ENCODE measurements at places on chromosomes 11 and 22. TPM values are rescaled to one million over a fixed set of nuclear protein-coding genes. Genes with fewer than 3 reads are reported as not detected.
A peak's percentile ranks its signal among the peaks of the same experiment; 100 is the strongest.

The ZP1 gene
- not detected for total RNA-seq

The TMEM121B gene
- total RNA-seq, result 0.49 TPM

The VEGFB gene
- 28.5 TPM for total RNA-seq

- no peak for DNase-seq
Observed at GRCh38 chr11:85276332-85276731, 350.8 kb downstream of the DLG2 start.

The DEUP1 gene
- 0.41 TPM for total RNA-seq

DNA sequence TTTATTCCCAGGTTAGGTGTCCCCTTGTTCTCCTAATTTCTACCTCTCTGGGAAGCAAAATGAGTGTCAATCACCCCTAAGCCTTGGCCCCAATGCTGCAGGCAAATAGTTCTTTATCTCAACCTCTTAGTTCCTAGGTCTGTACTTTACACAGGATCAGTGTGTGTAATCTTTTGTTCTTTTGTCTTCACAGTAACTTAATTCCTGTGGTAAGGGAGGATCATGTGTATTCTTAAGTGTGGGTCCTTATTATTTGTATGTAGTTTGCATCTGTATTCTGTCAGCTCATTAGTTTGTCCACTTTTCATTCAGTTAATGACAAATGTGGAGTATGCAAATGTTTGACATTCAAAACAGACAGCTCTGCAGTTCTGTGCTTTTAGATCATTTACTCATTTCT is 166.7 kb downstream of the FAT3 start:
- DNase-seq, result no peak

The CDCA5 gene
- total RNA-seq, result 0.77 TPM

GRCh38 chr11:69489031-69489745 is 7.7 kb downstream of the LINC01488 start:
- DNase-seq, result no peak

- DNase-seq, result no peak
Observed at GRCh38 chr11:111466615-111467014, 45.6 kb downstream of the BTG4 start.

DNA sequence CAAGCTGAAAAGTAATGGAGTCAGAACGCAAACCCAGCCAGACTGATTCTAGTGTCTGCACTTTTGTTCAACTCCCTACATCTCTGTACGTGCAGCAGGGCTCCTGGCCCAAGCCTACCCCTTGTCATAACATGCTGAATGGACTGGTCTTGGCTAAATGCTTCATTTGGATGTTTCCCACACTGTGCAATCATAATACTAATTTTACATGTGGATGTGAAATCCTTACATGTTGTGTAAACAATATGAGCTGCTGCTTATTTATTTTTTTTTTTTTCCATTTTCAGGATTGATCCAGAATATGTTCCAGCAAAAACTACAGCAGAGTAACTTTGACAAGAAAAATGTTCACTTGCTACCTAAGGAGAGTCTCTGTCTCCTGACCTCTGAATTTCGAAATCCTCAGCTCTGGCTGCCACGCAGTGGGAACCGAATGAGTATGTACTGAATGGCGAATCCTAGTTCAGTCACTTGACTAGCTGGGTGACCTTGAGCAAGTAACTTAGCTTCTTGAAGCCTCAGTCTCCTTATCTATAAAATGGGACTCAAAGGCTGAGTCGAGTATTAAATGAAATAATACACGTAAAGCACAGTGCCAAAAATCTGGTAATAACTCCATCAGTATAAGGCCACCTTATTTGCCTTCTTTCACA is 133.4 kb downstream of the EHF start:
- no peak for DNase-seq

The PRODH gene
- total RNA-seq, result 3.7 TPM

The NLRP10 gene
- not detected for total RNA-seq

DNA sequence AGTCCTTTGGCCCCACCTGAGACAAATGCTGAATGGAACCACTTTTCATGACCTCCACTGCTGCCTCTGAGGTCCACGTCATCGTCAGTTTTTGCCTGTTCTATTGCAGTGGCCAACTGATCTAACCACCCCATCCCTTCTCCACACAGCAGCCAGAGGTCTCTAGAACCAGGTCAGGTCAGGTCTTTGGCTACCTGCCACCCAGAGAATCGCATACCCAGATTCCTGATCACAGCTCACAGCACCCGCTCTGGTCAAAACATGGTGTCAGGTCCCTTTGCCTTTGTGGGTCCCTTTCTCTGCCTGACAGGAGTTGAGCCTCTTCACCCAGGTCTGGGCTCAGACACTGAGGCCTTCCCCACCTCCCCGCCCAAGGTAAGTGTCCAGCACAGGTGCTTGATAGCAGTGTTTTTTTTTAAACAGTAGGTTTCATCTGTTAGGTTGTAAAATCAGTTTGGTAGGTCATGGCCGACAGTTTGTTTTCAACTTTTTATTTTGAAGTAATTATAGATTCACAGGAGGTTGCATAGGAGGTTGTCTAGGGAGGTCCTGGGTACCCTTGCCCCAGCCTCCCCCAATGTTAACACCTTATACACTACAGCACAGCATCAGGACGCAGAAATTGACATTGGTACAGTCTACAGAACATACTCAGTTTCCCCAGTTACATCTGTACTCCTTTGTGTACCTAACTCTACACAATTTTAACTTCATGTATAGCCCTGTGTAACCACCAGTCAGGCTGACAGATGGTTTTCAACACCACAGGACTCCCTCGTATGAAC is 6.9 kb downstream of the C22orf39 start:
- no peak for DNase-seq

- peak; percentile 80 for DNase-seq
Observed at GRCh38 chr11:121023848-121024751, at the start of gene TBCEL. Gene TBCEL, plus strand, starts transcription at chr11:121024102. Its CDS starts 21,589 bp downstream, at chr11:121045691.

The SYNGR1 gene
- 57.9 TPM for total RNA-seq

DNA sequence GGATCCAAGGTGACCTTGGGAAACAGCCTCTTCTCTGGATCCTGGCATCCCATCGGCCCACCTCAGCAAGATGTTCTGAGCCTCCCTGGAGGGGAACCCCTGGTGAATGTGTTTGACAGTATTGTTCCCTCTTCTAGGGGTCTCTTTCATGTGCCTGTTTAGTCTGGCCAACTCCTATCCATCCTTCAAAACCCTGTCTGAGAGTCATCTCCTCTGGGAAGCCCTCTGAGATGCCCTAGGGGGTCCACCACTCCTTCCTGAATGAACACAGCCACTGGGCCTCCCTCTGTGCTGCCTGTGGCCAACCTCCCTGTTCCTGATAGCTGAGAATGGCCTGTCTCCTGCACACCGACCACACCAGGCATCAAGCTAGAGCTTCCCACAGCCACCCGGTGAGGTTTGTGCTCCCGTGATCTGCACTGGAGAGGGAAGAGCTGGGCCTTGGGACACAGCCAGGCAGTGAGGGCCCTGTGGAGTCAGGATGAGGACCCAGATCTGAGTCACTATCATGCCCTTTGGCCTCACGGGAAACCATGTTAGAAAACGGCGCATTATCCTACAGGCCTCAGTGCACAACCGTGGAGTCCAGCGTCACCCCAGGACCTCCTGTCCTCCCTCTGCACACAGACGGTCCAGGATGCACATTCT is 8.8 kb downstream of the WNT7B start:
- no peak for DNase-seq

DNA sequence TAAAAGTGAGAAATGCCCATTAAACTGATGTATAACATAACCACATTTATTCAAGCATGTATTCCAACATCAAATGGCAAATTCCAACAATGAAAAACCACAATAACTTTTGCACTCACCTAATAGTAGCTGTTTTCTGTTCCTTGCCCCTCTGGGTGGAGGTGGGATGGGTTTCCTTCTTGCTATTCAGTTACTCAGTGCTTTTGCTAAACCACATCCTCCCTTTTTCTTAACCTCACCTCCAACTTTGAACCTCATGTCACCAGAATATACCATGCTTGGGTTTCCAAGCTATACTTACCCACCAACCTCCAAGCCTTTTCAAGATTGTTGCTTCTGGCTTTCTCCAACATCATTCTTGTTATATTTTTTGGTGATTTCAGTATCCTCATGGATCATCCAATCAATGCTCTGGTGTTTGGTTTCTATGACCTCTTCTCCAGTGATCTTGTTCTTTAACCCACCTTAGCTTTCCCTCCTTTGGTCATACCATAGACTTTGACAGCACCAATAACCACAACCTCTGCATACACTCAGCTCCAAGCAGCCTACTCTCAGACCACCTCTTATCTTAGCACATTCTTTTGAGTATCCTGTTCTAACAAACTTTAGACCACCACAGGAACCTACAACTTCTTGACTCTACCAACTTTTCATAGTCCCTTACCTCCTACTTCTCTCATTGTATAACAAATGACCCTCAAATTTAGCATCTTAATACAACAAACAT is 3.2 kb upstream of the CCDC15 start:
- no peak for DNase-seq

The OR51B2 gene
- 0.82 TPM for total RNA-seq

The ABCC8 gene
- total RNA-seq, result not detected

DNA sequence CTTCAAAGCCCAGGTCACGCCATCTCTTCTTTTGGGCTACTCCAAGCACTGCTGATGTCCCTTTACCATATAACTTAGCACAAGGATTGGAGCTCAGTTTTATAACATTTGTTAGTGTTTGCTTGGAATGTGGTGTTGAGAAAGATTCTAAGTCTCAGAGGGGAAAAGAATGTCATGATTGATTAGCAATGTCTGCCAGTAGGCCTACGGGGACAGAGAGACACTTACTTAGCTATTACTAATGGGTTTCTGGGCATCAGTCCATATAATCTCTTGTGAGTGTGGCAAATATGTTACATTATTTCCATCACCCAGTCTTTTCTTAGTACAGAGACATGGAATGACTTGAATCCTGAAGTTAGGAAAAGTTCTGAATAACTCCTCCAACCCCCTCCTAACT is 75.4 kb upstream of the FSHB start:
- no peak for DNase-seq

DNA sequence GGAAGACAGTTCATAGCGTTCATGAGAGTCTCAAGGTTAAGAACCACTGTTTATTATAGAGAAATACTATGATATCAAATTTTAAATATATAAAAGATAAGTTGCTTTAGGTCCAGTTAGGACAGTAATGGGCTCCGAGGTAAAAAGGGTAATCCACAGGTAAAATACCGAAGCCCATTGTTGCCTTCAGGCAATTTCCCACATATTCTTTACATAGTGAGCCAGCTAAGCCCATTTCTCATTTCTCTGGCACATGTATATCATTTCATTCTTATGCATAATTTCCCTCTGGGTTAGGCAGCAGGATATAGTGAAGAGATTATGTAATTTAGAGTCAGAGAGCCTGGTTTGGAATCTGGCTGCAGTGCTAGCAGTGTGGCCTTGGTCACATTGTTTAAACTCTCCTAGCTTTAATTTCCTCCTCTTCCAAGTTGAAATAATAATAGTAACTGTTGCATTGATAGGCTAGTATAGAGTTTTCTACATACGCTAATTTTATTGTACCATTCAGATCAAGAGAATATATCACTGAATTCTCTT is 7.6 kb upstream of the POU2AF1 start:
- no peak for DNase-seq

The CCDC73 gene
- total RNA-seq, result not detected

GRCh38 chr22:28604966-28605761 is 74.5 kb downstream of the TTC28 start:
- no peak for DNase-seq

- DNase-seq, result no peak
Observed at GRCh38 chr11:36775130-36775529, 177.1 kb upstream of the RAG2 start.

The TMEM126A gene
- 7.9 TPM for total RNA-seq

- DNase-seq, result peak; percentile 91
Observed at GRCh38 chr11:118929501-118930093, 3.9 kb upstream of the BCL9L start.

- DNase-seq, result no peak
Observed at GRCh38 chr22:32600147-32600546, 125.5 kb downstream of the FBXO7 start.

- DNase-seq, result peak; percentile 76
Observed at GRCh38 chr11:120547811-120548681, 36.5 kb downstream of the GRIK4 start.

DNA sequence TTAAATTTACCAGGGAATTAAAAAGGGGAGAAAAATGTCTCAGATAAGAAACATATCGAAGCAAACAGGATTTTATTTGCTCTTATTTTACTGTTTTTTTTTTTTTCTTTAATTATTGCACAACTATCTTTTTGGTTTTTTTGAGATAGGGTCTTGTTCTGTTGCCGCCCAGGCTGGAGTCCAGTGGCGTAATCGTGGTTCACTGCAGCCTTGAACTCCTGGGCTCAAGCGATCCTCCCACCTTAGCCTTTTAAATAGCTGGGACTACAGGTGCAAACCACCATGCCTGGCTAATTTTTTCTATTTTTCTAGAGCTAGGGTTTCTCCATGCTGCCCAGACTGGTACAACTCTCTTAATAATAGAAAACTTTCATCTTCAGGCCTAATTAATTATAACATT is 32.5 kb downstream of the DRG1 start:
- no peak for DNase-seq

GRCh38 chr22:39135092-39135896 is 17.2 kb downstream of the CBX7 start:
- no peak for DNase-seq
